Fibroblast of skin of left quadriceps (primary cell): ENCODE measurements at places on chromosomes 7 and 10.

- no peak for DNase-seq
Observed at GRCh38 chr7:47413526-47414341, 168.2 kb downstream of the TNS3 start.

- DNase-seq, result no peak
Observed at GRCh38 chr7:134852625-134853024, 73.2 kb downstream of the CALD1 start.

- no peak for DNase-seq
Observed at GRCh38 chr10:132363376-132363775, 31.4 kb downstream of the LRRC27 start.

DNA sequence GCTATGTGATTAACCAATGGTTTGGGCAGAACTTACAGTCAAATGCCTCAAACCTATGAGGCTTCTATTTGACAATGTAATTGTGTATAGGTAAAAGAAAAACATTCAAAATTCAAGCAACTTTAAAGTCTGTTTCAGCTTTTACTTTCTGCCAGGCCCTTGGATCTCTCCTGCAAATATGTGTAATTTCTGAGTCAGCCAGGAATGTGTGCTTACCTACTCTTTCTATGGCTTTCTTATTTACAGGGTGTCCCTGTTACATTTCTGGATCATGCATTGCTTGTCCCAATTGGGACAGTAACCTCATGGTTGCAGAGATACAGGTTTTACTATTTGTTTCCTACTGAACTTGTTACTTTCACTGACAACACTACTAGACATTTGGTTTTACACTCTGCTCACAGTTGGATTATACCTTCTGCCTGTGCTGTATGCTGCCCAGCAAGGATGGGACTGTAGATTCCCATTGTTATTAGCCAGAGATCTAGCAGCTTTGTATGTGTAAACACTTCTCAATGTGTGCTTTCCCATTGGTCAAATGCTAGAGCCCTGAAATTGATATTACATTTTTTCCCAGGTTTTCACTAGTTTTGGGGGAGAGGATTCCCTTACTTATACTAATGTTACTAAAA, 355.3 kb downstream of the ARL4A start:
- DNase-seq, result no peak

- no peak for DNase-seq
Observed at GRCh38 chr10:12588091-12588860, 238.9 kb downstream of the CAMK1D start.

GRCh38 chr7:69962186-69963065, 364.2 kb downstream of the AUTS2 start:
- DNase-seq, result no peak

DNA sequence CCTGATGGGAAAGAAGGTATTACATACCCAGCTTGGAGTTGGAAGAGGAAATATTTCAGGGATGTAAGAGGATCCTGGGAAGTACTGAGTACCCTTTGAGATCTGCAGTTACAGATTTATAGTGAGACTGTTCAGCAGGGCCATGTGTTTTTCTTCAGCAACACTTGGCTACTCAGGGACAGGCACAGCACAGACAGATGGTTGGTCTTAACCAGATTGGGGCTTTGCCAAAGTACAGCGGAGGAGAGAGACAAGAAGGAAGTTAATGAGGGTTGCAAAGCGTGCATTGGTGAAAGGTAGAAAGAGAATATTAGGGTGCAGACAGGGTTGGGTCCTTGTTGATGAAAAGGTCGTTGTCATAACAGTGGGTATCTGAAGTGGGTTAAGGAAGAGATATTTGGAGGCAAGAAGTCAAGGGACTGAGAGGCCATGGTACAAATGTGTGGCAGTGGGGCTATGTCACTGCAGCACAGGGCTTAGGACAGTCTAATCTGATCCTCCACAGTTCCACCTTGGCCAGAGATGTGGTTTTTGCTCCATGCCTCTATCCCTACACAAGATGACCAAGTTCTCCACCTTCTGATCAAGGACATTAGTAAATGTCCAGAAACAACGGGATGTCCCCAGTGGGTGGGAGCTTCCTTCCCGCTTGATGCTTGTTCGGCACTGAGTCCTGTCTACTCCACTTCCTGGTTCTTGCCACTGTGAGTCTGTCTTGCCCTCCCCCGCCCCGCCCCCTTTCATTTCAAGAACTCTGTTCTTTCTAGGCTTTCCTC, 18.9 kb upstream of the DNAJC1 start:
- DNase-seq, result no peak

DNA sequence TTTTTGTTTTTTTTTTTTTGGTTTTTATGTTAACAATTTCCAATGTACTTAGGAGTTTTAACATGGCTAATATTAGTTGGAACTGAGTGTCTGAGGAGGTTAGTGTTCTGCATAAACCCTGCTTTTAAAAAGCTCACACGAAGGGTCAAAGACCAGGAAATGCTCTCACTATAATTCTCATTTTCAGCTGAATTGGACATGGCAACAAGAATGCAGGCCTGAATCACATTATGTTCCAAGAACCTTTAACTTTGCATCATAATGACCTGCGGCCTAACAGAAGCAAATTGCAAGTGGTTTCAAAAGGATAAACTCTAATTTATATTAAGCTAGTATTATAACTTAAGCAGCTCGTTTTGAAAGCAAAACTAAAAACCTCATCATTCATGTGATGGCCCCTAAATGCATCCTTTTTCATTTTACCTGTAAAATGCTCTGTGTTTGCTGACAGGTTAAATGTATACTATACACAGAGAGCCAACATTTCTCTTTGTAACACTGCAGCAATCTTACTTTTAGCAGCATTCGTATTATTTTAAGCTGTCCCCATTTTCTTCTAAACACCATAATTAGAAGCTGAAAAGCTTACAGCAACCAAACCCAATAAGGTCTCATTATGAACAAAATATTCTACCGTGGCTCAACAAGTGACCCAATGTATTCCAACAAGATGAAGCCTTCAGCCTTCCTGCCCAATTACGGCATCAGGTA, 242.8 kb upstream of the SP4 start:
- DNase-seq, result no peak

DNA sequence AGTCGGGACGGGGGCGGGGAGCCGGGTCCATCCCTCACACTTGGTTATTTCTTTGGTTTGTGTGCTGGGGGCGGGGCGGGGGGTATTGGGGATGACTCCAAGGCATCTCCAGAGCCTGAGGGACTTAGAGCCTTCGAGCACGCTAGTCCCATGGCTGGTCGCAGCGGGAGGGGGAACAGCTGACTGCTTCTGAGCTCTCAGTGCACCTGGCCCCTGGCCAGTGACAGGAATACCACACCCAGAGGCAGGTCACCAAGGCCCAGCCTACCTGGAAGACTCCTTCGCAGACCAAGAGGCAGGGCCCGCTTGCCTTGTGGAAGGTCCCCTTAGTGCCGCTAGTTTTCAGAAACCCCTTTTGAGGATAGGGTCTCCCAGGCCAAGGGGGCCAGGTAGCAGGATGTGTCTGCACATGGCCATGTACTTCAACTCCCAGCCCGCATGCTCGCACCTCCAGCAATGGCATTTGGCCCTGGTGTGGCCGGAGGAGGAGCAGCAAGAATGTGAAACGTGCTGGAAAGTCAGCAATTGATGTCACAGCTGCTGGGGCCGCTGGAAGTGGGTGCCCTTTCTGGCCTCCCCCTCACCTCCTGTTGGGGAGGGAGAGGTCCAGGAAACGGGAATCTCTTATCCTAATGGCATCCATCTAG, 40.3 kb downstream of the AGAP3 start:
- no peak for DNase-seq

DNA sequence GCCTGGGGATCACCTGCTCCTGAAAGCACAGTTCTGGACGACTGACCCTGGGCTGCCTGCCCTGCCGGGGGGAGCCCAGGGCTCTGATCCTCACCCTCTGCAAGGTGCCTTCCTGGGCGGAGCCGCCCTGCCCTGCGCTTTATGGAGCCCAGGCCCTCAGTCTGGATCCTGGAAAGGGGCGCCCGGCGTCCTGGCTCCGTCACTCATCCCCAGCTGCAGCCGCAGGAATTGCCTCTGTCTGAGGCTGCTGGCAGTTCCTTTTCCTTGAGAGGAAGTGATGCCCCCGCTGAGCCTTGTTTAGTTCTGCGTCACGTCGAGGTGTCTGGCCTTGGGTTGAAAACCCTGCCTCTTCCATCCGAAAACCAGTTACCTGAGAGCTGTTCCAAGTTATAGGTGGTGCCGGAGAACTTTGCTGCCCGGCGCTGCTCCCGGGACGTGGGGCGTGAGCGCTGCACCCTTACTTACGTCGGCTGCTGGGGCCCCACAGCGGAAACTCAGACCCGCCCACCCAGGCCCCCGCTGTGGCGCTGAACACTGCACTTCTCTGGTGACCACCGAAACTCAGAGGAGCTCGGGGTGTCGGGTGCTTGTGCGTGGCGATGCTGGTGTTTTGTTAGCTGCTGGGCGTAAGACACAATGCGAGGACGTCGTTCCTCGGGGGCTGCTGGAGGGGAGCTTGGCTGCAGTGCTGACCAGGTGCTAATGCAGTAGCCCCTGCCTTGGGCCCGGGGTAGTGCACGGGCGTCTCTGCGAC, 5.4 kb downstream of the MAFK start:
- DNase-seq, result no peak

- DNase-seq, result no peak
Observed at GRCh38 chr10:78927257-78927995, 141.3 kb upstream of the ZMIZ1 start.

- no peak for DNase-seq
Observed at GRCh38 chr10:66723608-66724400, 202.0 kb upstream of the LRRTM3 start.

- DNase-seq, result peak; percentile 12
Observed at GRCh38 chr7:79930604-79931003, 204.0 kb upstream of the GNAI1 start.

DNA sequence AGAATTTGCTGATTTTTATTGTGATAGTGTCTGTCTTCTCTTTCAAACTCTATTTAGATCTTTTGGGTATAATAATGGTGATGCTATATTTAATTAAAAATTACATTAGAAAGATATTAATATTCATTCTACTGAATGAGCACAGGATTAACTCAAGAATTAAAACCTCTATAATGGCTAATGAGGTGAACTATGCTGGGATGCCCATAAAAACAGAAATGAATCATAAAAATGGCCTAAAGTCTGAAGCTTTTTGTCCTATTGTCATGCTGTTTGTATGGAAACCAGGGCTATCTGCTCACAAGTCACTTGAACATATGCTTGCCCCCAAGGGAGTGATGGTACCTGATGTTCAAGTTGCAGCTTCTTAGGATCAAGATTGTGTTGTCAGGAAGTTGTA, 76.2 kb upstream of the ICA1 start:
- DNase-seq, result no peak
